ENCODE measurements at places on chromosomes 16 and 17. TPM values are rescaled to one million over a fixed set of nuclear protein-coding genes. Genes with fewer than 3 reads are reported as not detected.

EFCAB5 gene
- total RNA-seq = 0.39 TPM

CLDN7 gene
- total RNA-seq = 43.1 TPM

CHP2 gene
- total RNA-seq = not detected

CD300LB gene
- total RNA-seq = not detected

FOXN1 gene
- total RNA-seq = not detected

TSEN54 gene
- 78.7 TPM for total RNA-seq

DNA sequence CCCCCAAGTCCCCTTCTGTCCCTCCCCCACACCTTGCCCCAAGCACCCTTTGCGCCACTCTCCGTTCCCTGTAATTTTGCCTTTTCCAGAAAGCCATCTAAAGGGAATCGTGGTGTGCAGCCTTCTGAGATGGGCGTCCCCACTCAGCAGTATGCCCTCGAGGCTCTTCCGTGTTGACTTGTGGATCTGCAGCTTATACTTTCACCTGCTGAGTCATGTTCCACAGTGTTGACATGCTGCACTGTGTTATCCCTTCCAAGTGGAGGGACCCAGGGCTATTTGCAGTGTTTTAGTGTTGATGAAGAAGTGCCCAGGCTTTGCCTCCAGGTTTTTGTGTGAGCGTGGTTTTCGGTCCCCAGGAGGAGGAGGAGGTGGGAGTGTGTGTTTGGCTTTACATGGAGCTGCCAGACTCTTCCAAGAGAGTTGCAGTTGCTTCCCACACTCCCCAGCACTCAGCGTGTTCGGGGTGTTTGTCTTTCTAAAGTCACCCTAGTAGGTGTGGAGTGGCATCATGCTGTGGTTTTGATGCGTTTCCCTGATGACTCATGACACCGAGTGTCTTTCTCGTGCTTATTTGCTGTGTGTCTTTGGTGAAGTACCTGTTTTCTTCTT, 32.1 kb upstream of the JPT2 start:
- peak; percentile 18 for DNase-seq
- no peaks in the 10 kb centered on the region for H3K27me3 ChIP-seq
- peaks cover 4% of the 10 kb centered on the region for H3K36me3 ChIP-seq
- H3K27ac ChIP-seq = peak overlapping the region; percentile 5

GRCh38 chr16:73997971-73998370, 298.6 kb upstream of the PSMD7 start:
- no peak overlapping the region for H3K4me3 ChIP-seq
- DNase-seq = no peak
- no peaks in the 10 kb centered on the region for H3K27me3 ChIP-seq
- H3K27ac ChIP-seq = no peak overlapping the region
- H3K4me1 ChIP-seq = no peaks in the 10 kb centered on the region

DNA sequence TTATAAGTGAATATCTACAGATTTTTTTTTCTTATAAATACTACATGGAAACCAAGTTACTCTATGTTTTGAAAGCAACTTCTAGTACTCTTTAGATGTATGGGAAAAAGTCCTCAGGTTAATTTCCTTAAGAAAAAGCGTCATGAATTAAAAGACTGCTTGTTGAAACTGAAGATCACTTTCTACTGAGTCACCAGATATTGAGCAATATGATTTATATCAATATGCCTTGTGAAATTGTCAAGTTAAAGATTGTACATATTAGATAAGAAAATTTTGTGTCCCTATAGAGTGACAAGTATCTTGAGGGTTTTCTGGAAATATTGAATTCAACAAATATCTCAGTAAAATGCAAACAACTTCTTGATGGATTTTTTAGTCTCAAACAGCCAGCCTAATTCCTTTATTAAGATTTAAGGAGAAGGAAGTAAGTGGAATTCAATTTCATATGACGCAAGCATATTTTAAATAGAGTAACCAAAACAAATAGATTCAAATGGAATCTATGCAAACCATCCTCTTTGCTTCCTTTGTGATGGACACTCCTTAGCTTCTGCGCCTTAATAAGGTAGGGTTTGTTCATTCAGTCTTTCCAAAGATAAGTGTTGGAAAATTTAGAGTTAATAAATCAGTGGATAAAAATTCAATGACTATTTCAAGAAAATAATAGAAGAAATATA, 16.6 kb downstream of the KRT12 start:
- H3K4me1 ChIP-seq = peaks cover 5% of the 10 kb centered on the region
- no peak for DNase-seq
- H3K36me3 ChIP-seq = no peaks in the 10 kb centered on the region

- H3K27ac ChIP-seq = no peak overlapping the region
- no peak for DNase-seq
- no peaks in the 10 kb centered on the region for H3K36me3 ChIP-seq
- no peak overlapping the region for H3K4me3 ChIP-seq
These were observed 38.9 kb upstream of the CSNK2A2 start for GRCh38 chr16:58236831-58237230.

- peak within 1 kb of the TSS; percentile 63 for H3K27ac ChIP-seq
- H3K4me1 ChIP-seq = peaks cover 22% of the 10 kb centered on the region
- H3K4me3 ChIP-seq = peak within 1 kb of the TSS; percentile 64
- H3K36me3 ChIP-seq = no peaks in the 10 kb centered on the region
- H3K27me3 ChIP-seq = no peaks in the 10 kb centered on the region
- no peak for DNase-seq
These were observed at the start of gene NETO2 for GRCh38 chr16:47143677-47144558. NETO2 (minus strand) TSS chr16:47143945; CDS start chr16:47143612, 333 bp downstream.
